ENCODE measurements at places on chromosomes 1 and 21.

GRCh38 chr1:102691592-102692090 is 416.7 kb downstream of the COL11A1 start:
- DNase-seq = no peak

GRCh38 chr1:234840843-234841242 is 230.9 kb upstream of the IRF2BP2 start:
- no peak for DNase-seq

DNA sequence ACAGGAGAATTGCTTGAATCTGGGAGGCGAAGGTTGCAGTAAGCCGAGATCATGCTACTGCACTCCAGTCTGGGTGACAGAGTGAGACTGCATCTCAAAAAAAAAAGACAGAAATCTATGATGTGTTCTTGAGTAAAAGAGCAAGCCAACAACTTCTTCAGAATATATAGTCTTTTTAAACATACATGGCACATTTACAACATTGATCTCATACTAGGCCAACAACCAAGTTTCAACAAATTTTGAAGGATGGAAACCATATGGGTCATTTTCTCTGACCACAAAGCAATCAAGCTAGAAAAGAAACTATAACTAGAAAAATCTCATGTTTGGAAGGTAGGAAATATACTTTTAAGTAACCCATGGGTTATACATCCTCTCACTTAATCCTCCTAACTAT is 38.3 kb downstream of the PAFAH2 start:
- DNase-seq = no peak

DNA sequence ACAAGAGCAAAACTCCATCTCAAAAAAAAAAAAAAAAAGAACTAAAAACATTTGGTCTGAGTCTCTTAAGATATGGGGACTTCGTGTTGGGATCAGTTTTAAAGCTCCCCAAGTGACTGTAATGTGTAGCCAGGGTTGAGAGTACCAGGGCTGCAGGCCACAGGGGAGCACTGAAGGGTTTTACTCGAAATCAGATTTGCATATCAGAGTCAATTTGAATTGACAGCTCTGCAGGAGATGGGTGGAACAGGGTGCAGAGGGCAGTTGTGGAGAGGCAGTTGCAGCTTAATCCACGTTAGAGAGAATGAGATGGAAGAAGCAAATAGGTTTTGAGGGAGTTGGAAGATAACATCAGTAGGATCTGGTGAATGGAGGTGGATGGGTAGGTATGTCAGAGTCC is 20.6 kb upstream of the ELOA start:
- DNase-seq = no peak

DNA sequence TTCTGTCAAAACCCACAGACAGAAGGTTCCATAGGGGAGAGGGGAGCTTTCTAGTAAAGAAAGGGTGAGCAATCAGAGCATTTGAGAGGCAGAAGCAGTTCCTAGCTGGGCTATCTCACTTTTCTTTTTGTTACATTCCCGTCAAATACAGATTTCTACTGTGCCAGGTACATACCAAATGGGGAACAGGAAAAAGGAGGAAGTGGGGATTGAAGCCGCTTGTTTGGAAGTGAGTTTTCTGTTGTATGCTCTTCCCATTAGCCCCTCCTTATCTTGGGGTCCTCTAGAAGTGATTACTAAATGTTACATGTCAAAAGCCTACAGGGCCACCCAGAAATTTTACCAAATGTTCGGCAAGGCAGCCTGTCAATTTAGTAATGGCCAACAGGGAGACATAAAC is 116.1 kb downstream of the PAPPA2 start:
- no peak for DNase-seq

DNA sequence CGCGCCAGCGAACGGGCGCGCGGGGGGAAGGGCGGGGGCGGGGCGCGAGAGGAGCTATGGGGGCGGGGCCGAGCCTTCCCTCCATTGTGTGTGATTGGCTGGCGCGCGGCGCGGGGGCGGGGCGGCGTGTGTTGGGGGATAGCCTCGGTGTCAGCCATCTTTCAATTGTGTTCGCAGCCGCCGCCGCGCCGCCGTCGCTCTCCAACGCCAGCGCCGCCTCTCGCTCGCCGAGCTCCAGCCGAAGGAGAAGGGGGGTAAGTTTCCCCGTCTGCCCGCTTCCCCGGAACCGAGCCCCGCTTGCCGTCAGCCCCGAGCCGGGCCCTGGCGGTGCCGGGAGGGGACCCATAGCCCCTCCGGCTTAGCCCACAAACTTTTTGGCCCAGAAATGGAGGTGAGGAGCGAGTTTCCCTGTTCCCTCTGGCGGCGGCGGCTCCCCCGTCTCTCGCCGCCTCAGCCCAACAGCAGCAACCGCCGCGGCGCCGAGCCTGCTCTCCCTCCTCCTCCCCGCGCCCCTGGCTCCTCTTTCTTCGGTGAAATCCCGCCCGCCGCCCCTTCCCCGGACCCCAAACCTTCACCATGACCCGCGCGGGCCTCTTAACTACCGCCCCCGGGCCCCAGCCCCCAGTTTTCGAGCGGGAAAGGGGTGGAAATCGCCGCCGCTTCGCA is at the start of gene H3-3A:
TSS of gene H3-3A (plus strand) at position 159 of the 666 bp plus-strand sequence. CDS start 1,636 bp downstream, outside the sequence.
- DNase-seq = peak; percentile 92

DNA sequence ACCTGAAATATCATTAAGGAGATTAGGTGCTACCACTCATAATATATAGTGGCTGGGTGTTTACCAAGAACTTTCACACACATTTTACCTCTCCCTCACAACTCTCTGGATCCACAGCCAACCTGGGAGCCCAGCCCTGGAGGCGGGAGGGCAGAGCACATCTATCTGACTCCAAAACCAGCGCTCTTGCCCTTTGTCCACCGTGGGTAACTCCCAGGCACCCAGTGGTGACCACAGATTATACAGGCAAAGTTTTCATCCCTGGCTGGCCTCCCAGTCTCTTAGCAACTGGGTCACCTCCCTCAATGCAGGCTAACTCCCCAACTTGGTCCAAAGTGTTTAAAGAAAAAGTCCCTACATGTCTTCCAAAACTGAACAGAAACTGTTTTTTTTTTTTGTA is 2.4 kb downstream of the PAQR7 start:
- DNase-seq = no peak

DNA sequence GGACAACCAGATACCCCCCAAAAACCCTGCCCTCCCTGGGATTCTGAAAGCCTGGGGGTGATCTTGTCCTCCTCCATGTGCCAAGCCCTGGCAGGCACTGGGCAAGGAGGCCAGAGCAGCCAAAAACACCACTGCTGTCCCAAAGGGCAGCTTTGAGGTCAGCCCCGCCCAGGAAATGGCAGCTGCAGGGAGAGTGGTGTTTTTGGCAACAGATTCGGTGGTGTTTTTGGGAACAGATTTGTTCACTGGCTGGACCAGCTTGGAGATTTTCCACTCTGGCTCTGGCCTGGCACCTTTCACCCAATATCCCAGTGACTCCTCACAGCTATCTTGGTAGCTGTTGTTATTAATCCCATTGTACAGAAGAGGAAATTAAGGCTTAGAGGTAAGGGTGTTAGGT is 34.7 kb downstream of the LRP8 start:
- no peak for DNase-seq

DNA sequence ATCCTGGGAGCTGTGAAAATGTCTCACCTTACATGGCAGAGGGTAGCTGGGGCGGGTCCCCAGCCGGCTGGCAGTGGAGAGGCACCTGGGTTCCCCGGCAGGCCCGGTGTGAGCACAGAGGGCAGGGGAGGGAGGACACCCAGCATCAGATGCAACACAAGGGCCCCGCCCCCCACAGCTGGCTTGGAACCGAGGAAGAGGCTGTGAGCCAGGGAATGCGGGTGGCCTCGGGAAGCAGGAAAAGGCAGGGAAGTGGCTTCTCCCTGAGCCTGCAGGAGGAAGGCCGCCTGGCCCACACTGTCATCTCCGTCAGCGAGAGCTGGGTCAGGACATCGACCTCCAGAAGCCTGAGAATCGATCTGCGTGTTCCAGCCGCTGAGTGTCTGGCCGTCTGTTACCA is 87.3 kb downstream of the SIK1 start:
- DNase-seq = no peak

Measured in amygdala (tissue), 56 donors.